ENCODE measurements at places on chromosomes 5 and 9.

GRCh38 chr9:89564346-89564878, 40.4 kb upstream of the GADD45G start:
- DNase-seq, result no peak

- no peak for DNase-seq
These were observed 332.4 kb upstream of the BRINP1 start for GRCh38 chr9:119701651-119702050.

DNA sequence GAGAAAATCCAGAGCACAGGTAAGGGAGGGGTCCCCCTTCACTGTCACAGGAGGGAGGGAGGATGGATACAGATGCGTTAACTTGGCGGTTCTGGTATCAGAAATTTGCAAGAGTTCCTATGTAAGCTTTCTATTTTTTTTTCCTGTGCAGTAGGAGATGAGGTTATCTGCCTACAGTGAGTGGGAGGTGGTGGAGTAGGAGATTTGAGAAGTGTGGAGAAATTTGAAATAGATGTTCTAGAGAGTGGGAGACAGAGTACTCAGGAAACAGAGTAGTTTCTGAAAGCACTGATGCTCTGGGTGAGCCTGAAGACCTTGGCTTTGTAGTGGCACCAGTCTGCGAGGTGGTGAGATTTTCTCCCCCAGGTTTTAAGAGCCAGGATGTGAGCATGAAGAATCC, 271.4 kb downstream of the MSX2 start:
- no peak for DNase-seq

DNA sequence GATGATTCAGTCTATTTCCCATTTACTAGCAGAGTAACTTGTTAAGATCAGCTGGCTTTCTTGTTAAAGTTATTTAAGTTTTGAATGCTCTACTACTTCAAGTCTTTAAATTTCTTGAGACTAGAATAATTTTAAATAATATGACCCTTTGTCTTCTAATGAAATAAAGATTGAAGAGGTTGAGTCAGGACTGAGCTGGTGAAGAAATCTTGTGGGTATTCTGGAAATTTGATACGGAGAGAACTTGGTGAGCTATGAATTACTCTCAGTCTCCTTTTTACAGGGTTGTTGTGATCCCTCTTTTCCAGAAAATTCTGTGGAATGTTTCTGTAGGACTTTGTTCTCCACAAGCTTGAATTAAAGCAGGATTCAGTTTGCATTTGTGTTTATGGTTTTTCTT, 29.3 kb downstream of the RNF20 start:
- no peak for DNase-seq

DNA sequence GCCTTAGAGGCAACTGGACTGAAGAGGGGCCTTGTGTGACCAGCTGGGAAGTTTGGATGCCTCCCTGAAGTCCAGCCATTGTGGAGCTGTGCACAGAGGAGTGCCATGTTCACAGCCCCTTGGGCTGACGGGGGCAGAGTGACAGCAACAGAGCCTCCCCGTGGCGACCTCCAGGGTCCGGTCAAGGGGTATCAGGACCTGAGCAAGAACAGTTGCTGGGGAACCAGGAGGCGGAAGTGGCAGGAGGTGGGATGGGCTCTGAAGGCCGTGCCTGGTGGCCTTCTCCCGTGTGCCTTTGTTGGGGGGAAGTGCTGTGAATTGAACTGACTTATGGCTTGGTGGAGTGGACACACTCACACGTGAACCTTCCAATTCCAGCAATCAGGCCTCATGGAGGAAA, 14.0 kb downstream of the BNIP1 start:
- DNase-seq, result no peak

- DNase-seq, result no peak
These were observed 11.2 kb upstream of the MRNIP start for GRCh38 chr5:179869641-179870402.

DNA sequence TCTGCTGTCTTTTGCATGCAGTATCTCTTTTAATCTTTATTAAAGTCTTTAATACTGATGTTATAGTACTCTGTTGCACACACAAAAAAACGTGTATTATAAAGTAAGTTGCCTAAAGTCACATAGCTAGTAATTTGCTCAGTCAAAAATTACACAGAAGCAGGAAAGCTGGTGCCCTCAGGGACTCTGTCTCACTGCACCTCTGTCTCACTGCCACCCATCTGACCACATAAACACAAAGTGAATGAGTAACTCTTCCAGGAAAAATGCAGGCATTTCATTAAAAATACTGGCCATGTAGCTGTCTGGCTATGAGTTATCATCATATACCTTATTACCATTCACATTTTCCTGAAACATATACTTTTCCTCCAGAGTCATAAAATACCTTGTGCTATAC, 591.7 kb downstream of the CSNK1G3 start:
- no peak for DNase-seq

- DNase-seq, result no peak
These were observed 104.6 kb downstream of the INSYN2B start for GRCh38 chr5:169875731-169876130.

GRCh38 chr5:72455476-72455875, 51.7 kb downstream of the ZNF366 start:
- DNase-seq, result no peak

DNA sequence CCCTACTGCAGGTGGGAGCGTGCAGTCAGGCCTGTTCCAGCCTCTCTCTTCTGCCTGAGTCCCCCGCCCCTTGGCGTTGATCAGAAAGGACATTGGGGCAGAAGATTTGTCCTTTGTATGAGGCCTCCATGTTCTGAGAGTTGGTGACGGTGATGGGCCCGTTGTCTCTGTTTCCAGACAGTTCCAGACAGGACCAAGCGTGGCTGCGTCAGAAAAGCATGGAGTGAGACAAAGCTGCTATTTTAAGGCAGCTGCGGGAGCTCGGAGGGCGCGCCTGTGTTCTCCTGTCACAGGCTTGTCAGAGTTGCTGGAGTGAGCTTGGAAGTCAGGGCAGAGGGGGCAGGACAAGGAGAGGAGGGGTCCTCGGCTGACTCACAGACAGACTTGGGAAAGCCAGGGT, 32.1 kb upstream of the SH3PXD2B start:
- DNase-seq, result no peak

- no peak for DNase-seq
These were observed 396.2 kb downstream of the KCTD16 start for GRCh38 chr5:144566747-144567420.

- DNase-seq, result no peak
These were observed 28.8 kb upstream of the TLE4 start for GRCh38 chr9:79542735-79543620.

GRCh38 chr9:129648764-129649115, 6.8 kb upstream of the ASB6 start:
- DNase-seq, result no peak

Data from CD4-positive, CD25-positive, alpha-beta regulatory T cell (primary cell).